Activated CD4-positive, alpha-beta memory T cell treated with anti-CD3 and anti-CD28 coated beads for 36 hours (primary cell): ENCODE measurements at places on chromosomes 4 and X.
A peak's percentile ranks its signal among the peaks of the same experiment; 100 is the strongest.

DNA sequence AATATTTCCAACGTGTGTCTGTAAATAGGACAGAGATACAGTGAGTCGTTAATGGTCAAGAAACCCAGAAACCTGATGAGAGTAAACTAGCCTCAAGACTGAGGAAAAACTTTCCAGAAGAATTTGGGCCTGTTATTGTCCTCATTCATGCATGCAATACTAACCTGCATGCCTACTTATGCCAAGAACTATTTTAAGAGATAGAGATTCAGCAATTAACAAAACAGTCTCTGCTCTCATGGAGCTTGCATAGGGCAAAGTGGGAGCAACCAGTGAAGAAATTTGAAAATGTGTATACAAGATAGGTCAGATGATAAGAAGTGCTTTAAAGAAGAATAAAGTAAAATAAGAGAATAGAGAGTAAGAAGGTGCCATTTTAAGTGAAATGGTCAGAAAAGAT is 66.1 kb upstream of the FRG1 start:
- DNase-seq = no peak

DNA sequence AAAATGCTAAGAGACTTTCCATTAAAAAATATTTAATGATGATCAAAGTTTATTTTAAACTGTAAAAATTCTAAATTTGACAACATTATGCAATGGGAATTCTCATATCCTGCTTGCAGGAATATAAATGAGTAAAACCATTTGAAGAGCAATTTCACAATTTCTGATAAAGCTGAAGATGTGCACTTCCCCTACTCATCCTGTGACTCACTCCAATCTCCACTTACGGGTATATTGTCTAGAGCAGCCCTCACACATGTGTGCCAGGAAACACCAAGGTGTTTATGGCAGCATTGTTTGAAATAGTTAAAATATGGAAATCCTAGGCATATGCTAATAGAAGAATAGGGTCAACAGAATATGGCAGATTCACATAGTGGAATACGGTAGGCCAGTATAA is 158.4 kb downstream of the PDHA2 start:
- DNase-seq = no peak

GRCh38 chr4:244471-244870 is 60.8 kb downstream of the ZNF732 start:
- peak; percentile 66 for DNase-seq

DNA sequence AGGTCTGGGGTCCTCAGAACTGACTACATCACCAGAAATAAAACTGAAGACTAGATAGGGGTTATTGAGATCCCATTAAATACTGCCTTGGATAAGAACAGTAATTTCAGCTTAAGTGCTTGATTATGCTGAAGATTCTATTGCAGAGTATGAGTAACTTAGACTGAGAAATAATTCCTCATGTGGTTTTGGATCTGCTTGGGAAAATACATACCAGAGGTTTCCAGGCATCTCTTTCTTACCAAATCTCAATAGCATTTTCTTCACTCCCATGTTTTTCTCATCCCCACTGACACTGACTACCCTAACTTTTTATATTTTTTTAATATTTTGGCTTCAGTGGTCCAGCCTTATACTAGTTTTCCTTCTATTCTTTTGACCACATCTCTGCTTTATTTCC is 92.0 kb upstream of the TEX13D start:
- DNase-seq = no peak

GRCh38 chrX:32137525-32137924 is 1065.7 kb upstream of the FTHL17 start:
- DNase-seq = no peak

GRCh38 chr4:150583287-150584110 is 1.5 kb downstream of the MAB21L2 start:
- no peak for DNase-seq

DNA sequence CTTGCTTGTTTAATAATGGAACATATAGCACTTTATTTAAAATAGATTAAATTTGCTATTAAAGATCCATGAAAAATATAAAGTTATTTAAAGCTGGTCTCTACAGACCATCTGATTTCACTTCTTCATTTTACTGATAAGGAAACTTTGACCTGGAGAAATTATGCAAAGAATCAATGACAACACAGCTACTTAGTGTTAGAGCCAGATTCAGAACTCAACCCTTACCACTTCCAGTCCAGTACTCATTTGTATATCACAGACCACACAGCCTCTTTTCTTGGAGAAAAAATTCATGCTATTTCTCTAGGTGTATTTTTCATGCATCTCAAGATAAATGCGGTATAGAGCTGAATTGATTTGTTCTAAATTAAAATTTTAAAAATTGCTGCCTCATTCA is 34.0 kb downstream of the WDFY3 start:
- no peak for DNase-seq

GRCh38 chrX:3450881-3451570 is 104.6 kb upstream of the MXRA5 start:
- DNase-seq = no peak

DNA sequence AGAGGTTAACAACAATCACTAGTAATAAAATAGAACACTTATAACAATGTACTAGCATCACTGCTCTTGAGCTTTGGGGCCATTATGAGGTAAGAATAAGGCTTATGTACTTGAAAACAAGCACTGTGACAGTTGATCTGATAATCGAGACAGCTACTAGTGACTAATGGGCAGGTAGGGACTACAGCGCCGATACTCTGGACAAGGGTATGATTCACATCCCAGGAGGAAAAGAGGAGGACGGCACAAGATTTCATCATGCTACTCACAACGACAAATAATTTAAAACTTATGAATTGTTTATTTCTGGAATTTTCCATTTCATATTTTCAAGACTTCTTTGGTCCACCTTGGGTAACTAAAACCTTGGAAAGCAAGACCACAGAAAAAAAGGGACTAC is 62.3 kb downstream of the FAM184B start:
- no peak for DNase-seq

DNA sequence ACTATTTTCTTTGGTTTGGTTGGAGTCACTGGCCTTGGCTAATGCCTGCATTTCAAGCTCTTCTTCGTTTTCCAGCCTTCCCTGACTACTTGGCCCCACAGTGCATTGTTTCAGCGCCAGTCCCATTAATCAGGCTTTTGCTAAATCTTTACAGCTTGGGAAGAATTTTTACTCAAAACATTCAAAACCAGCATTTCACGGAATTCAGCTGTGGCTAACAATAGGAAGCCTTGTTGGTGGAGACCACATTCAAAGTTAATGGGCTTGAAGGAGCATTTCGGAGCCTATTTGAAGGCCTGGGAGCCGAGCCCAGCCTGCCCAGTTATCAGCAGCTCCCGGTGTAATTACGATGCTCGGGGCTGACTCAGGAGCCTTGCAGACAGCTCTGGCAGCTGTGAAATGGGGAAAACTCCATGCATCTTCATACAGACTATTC is 30.8 kb upstream of the VCX2 start:
- DNase-seq = no peak

- DNase-seq = no peak
These were observed 35.0 kb upstream of the MXD4 start for GRCh38 chr4:2296631-2297601.

DNA sequence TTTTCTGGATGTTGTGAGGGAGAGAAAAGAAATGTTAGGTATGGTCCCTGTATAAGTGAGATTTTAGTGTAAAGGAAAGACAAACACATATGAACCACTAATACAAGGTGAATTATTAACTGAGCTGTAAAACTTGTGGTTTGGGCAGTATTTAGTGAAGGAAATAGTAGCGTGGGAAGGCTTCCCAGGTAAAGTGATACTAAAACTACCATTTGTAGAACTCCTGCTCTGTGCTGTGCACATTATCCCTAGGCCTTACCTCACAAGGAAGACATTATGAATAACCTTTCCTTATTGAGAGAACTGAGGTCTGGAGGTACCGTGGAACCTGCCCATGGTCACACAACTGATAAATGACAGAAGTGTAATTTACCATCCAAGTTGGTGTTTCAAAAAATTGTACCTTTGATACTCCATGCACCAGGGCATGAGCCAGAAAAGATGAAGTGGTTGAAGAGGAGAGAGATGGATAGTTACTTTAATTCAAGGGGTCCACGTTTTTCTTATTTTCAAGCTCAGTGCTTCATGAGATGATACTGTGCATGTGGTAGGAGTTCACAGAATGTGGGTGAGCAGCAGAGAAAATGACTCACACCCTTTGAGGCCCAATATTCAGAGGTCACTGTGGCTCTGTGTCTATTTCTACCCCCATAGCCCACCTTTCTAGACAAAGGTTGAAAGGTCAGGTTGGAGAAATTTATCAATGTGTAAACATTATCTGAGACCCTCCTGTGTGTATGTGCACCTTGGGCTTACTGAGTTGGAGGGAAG is 2.6 kb upstream of the VSIG4 start:
- peak; percentile 27 for DNase-seq

- peak; percentile 42 for DNase-seq
These were observed 593 bp downstream of the SH3RF1 start for GRCh38 chr4:169269916-169270809.

- no peak for DNase-seq
These were observed 38.3 kb downstream of the NDNF start for GRCh38 chr4:121034017-121034416.

- no peak for DNase-seq
These were observed 23.2 kb upstream of the LUZP4 start for GRCh38 chrX:115266300-115266699.

DNA sequence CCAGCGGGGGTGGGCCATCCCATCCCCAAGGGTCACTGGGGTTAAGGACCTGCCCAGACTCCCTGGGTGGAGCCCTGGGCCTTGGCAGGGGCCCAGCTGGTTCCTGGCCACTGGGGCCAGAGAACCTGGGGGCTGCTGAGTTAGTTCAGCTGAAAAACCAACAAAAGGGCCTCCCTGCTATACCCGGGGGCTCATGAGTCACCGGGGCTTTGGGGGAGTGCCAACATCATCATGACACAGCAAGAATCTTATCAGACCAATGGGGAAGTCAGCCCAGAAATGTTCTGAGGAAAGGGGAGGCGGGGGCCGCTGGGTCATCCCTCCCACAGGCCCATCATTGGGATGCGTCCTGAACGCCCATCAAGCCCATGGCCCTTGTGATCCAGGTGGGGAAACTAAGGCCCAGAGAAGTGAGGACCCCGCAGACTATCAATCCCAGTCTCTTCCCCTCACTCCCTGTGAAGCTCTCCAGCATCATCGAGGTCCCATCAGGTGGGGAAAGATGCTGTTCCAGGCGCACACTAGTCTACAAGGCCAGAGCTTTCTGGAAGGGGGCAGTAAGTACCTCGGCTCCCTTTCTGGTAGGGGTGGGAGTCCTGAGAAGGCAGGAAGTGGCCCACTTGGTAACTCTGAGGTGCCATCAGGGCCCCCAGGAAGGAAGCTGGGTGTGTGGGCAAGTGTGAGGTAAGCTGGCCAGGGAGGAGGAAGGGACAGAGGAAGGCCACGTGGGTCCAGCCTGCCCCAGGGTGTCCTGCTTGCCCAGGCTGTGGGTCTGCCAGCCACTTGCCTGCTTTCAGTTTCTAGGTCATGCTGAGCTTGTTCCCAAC is 4.5 kb downstream of the G6PD start:
- peak; percentile 66 for DNase-seq

GRCh38 chrX:38513112-38513742 is 48.1 kb upstream of the TSPAN7 start:
- no peak for DNase-seq

DNA sequence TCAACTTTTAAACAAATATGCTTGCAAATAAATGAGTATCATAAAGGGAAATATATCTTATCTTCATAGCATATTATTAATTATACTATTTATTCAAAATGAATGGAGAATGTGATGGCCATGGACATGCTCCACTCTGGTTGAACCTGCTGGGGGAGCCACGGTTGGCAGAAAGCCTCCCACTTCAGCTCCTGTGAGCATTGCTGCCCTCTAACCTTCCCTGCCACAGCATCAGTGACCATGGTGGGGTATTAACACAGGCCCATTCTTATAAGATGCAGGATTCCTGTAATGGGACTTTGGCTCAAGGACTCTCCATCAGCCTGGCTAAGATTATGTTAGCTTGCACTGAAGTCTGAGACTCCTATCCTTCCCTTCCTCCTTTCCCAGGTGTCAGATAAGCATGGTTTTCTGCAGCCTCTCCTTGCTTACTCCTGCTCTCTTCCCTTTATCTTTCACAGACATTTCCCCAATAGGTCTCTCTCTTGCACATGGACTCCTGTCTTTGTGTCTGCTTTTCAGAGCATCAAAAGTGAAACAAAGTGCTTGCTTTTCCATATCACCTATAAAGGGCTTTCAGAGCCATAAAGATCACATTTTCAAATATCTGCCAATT is 4.9 kb upstream of the ABRAXAS1 start:
- no peak for DNase-seq

DNA sequence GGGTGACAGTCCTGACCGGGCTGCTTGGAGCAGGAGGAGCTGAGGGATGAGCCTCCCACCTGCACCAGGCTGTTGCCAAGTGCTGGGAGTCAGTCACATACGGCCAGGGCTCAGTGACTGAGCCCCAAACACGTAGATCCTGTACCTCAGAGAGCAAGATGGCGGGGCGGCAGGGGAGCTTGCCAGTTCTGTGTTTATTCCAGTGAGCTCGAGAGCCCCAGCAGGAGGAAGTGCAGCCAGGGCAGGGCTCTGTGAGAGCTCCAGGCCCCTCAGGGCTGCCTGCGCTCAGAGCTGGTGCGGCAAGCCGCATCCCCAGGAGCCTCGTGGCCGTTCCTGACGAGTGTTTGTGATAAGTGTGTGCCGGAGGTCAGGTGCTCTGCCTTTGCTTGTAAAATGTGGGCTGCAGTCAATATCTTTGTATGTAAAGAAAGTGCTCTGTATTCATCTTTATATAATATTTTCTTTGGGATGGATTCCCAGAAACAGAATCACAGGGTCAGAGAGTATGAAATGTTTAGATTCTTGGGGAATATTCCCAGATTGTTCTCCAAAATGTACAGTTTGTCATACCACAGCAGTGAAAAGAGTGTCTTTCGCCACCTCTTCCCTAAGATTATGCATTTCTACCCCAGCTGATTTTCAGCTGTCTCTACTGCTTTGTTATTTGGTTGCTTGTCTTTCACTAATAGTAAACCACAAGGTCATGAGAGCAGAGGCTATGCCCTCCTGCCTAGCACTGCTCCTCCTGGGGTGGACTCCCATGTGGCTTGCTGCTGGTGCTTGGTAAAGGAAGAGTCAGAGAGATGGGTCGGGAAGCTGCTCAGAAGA is 50.3 kb downstream of the NELFA start:
- DNase-seq = no peak

- no peak for DNase-seq
These were observed 413 bp downstream of the PDK3 start for GRCh38 chrX:24465532-24465865.

- peak; percentile 22 for DNase-seq
These were observed 63.4 kb downstream of the DCUN1D4 start for GRCh38 chr4:51906167-51906958.

GRCh38 chrX:77174680-77175519 is 272.3 kb upstream of the FGF16 start:
- no peak for DNase-seq

DNA sequence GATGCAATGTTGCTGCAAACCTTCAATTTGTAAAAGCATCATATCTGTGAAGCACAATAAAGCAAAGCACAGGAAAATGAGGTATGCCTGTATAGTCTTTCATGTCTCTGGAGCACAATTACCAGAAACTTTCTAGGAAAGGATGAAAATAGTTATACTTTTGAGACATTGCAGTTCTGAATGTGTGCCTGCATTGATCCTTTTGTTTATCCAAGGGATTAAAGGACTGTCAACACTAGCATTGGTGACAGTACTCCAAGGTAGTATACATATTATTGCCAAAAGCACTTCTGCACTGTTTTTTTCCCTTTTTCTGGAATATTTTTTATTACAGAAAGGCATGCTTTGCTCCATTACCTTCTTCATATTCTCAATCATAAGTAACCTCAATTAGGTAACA is 476.0 kb downstream of the GABRG1 start:
- no peak for DNase-seq
